Endodermal cell (in vitro differentiated cells): ENCODE measurements at places on chromosomes 13 and 19.

DNA sequence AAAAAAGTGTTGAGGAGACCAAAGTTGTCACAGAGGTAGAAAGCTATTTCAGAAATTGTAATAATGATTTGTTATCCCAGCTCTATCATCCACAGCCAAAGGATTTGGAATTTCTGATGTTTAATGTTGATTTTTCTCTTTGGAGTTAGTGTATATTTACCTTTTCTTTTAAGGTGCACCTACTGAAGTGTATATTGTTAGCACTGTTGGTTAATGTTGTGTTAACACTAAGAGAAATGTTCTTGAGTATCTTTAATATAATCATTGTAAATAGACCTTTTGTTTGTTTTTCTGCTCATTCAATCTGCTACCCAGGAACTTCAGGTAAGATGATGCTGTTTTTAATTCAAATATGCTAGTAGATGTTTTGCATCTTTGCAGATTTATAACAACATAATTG lies 57.5 kb downstream of the ZAR1L start:
- DNase-seq: no peak

DNA sequence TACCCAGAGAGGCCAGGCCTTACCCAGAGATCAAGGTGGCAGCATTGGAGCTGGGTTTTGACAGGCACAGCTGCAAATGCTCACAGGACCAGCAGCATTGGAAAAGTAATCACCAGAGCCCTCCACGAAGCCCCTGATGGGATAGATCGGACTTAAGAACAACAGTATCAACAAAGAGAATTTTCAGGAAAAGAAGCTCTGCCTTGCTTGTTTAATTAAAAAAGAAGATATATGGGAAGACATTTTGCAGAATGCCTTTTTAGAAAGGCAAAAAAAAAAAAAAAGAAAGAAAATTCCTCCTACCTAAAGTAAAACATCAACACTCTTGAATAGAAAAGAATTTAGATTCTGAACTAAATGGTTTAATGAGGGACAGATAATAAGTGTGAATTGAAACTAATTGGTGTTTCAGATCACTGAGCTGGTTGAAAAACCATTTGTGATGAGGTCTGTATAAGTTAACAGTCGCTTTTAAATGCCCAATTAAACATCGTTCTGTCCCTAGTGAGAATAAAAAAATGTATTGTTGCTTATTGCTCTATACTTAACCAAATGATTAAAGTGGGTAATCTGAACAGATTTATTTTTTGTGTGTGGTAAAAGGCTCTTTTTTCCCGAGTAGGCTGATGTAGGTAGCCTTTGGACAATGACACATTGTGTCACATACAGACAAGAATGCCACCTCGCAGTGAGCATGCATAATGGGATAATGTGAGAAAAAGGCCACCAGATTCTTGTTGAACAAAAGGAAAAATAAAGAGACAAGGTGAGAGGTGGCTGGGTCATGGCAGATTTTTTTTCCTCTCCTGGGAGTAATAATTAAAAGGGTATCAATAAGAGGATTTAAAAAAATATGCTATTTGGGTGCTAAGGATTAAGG lies 93.0 kb upstream of the ARGLU1 start:
- no peak for DNase-seq

DNA sequence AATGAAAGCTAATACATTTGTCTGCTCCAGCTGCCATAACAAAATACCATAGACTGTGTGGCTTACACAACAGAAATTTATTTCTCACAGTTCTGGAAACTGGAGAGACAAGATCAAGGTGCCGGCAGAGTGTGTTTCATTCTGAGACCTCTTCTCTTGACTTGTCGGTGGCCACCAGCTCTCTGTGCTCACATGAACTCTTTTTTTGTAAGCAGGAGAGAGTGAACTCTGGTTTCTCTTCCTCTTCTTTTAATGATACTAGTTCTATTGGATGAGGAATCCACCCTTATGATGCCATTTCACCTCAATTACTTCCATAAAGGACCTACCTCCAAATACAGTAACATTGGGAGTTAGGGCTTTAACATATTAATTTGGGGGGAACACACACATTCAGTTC lies 11.7 kb downstream of the KCTD12 start:
- DNase-seq: no peak

- no peak for DNase-seq
Measured at GRCh38 chr13:33080972-33081590, 64.9 kb downstream of the KL start.

DNA sequence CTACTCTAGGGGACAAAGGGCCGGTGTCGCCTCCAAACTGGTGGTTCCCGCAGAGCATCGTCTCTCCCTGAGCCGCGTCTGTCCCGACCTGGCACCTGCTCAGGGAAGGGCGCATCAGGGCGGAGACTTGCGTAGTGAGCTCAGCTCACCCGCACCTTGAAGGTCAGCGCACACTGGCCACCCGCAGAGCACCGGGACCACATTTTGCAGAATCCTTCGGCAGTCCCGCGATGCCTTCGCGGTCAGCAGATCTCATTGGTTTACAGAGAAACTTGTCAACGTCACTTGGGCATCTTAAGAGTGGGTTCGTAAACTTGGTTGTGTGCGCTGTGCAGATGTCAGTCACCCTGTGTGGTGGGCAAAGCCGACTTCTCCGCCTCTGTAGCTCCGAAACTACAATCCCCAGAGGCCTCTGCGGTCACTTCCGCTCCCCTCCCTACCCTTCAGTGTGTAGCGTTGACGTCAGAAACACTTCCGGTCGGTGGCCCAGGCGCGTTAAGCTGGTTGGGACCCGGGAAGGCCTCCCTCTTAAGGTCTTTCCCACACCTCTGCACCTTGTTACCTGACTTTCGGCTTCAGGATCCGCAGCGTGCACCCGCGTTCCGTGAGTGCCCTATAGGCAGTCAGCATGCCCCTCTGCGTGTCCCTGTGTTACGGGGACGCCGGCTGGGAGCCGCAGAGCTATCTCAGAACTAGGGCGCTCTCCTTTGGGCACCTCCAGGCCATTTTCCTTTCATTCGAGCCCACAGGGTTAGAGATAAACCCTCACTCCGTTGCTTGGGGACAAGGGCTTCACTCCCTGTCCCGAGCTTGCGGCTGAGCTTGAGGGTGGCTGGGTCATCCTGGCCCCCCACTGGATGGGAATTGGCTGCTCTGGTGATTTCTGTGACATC lies 36.5 kb upstream of the ZNF527 start:
- peak; percentile 97 for DNase-seq

GRCh38 chr13:114002009-114002544 lies 28.2 kb upstream of the C13orf46 start:
- DNase-seq: no peak

GRCh38 chr19:57941593-57941992 lies 5.9 kb downstream of the ZNF256 start:
- no peak for DNase-seq

DNA sequence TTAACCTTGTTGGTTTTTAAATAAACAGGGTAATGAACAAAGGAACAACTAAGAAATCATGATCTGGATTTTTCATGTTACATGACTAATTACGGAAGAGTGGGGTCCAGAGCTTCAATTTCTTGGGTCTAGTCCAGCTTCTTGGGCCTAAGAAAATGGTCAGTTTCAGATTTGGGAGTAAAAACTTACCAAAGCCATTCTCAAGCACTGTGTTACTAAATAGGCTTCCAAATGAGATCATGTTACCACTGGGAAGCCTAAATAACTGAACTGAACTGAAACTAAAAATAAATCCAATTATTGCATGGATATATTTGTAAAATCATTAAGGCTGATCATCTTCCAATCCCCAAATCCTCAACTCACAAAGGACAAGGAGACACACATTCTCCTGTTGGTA lies 13.9 kb downstream of the TBC1D4 start:
- DNase-seq: no peak

DNA sequence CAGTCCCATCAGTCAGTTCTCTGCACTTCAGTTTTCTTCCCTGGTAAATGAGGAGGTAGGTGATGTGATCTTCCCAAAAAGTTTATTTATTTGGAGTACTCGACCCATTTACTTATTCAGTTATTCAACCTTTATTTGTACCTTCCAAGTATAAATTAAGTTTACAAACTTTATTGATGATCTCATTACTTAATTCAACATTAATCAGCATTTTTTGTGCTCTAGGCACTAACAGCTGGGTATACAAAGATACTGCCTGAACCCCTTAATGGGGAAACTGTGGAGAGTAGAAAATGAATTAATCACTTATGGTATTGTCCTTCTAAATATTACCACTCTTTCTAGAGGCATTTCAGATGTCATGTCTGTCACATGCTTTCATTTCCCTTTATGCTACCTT lies 293.3 kb downstream of the DLEU7 start:
- DNase-seq: no peak

DNA sequence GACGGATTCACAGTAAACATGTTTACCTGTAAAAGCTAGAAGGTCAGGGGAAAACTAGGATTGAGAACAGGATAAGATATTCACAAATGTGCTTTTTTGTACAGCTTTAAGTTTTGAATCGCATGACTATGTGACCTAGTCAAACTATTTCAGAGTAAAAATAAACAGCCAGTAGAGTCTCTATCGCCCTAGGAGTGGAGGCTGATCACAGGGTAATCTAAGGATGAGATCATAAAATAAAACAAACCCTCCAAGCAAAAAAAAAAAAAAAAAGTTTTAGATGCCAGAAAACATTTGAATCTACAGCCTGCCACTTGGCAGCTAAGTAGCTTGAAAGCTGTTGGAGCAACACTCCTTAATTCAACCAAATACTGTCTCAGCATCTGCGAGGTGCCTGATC lies 26.8 kb downstream of the ZNF350 start:
- no peak for DNase-seq

GRCh38 chr19:39544226-39544903 lies 4.4 kb upstream of the EID2 start:
- no peak for DNase-seq
